ENCODE measurements at places on chromosomes 2 and 18.

GRCh38 chr2:1132328-1132969 lies 181.8 kb downstream of the SNTG2 start:
- peak; percentile 11 for DNase-seq

DNA sequence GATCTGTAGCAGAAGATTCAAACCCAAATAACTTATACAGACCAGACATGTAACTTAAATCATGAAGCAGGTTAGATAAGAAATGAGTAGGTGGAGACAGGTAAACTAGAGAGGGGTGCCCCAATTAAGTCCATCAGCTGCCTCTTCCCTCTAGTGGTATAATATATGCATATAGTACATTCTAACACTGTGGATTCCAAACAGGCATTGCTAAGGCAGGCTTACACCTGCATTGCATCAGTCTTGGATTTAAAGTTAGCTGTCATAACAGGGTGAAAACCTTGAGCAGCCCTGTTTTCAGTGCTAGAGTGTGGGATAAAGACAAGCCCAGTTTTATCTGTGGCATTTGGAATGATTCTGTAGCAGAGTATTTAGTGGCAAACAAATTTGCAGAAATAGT lies 63.4 kb downstream of the NYAP2 start:
- no peak for DNase-seq

DNA sequence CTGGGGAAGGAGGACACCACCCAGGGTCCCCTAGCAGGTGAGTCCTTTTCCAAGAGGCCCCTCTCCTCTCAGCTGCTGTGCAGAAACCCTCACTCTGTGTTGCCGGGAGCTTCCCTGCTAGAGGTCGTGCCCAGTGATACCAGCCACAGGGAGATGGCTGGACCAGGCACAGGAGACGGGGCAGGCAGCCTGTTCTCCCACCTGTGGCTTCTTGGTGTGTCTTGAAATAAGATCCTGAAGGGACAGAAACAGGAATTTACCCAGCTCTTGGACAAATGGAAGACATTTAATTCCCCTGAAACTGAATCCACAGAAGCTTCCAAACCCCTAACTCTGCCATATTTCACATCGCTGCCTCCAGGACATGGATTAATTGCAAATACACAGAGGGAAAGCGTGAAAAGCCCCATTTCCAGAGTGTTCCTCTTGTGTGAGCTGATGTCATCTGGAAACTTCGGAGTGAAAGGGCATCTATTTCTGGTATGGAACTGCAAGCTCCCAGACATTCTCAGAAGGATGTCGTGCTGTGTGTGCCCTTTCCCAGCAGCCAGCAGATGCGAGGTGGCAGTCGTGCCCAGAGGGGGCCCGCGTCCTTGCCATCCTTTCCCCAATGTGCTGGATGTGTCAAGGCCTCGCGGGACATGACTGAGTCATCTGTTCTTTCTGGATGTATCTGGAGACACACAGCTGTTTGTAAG lies 177.7 kb downstream of the SEPTIN10 start:
- no peak for DNase-seq

- DNase-seq: no peak
These were observed 12.0 kb upstream of the C2orf66 start for GRCh38 chr2:196821195-196821594.

GRCh38 chr2:147547440-147547839 lies 297.4 kb upstream of the ACVR2A start:
- DNase-seq: no peak

GRCh38 chr2:236558993-236559978 lies 10.3 kb upstream of the ACKR3 start:
- no peak for DNase-seq

DNA sequence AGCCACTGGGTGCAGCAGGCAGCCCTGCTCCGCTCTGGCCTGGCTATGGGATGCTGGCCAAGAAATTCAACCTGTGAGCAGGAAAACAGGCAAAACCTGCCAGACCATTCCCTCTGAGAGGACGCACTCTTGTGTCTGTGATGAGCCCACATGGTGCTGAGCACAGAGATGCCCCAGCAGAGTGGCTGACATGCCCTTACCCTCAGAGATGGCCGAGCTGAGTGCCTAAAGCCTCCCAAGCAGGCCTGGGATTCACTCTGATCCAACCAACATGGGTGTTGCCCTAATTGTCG lies 34.3 kb upstream of the TAF1B start:
- DNase-seq: no peak

DNA sequence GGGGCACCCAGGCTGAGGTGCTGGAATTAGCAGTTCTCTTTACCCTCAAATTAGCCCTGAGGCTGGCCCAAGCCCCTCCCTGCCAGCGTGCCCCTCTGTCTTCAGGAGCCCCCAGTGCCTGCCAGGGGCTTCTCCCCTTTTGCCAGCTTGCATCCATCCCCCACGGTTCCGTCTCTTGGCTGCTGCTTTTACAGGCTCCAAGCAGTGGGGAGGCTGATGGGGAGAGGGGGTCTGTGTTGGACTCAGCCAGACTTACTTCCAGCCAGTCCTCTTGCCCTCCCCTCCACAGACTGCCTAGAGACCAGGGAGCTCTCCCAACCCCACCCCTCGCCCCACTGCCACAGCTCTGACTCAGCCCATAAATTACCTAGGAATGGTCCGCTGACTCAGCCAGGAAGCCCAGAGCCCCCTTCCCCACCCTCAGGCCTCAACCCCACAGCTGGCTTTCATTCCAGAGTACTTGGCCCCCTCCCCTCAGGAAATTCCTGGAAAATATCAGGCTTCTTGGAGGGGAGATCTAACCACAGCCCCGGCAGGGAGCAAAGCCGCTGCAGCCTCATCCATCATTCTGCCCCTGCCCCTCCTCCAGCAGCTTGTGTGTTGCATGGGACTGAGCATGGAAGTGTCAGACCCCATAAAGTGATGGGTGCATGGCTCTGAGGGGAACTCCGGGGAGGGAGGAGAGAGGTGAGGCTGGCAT lies 184.6 kb downstream of the ZFP36L2 start:
- no peak for DNase-seq

- no peak for DNase-seq
These were observed 128.4 kb downstream of the RNF152 start for GRCh38 chr18:61764381-61764780.

DNA sequence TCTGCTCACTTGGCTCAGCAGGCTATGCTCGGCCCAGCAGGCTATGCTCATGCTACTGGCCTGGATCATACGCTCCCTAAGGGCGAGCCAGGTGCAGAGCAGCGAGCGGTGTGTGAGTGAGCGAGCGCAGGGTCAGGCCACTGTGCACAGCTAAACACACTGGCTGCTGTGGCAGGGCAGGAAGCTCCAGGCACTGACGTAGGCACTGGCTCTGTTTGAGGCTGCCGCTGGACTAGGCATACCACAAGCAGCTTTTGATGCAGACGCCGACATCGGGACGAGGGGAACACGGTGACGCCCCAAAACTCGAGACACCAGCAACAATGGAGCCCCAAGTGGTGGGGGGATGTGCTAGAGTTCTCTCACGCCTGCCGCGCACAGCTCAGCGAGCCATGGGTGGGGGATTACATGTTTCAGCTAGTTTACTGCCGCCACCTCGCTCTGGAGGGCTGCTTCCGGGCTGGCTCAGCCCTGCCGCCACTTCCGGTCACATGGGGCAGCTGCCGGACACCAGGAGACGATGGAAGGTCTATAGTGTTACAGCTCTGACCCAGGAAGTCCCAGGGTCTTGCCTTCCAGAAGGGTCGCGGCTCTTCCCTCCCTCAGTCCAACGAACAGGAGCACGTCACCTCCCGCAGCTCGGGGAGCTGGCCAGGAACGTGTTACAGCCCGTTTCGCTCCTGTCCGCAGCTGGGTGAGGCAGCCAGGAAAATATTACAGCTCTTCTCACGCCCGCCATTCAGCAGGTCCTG lies 1176.9 kb upstream of the LRRTM1 start:
- DNase-seq: no peak

DNA sequence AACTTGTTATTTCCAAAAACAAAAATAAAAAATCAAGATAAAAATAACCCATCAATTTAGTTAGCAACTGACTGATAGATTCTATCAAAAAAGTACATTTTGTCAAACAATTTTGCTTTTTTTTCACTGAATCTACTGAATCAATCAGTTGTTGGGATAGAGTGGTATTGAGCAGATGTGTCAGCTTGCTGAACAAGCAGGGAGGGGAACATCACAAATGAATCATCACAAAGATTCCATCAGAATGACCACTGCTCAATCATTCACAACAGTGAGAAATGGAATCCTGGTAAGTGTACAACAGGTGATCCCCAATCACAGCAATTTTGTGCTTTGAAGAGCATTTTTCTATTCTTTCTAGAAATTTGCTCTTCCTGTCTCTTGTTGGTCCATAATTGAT lies 12.3 kb upstream of the SLC14A2 start:
- no peak for DNase-seq

GRCh38 chr2:217382794-217383193 lies 522.9 kb upstream of the TNP1 start:
- no peak for DNase-seq

- no peak for DNase-seq
These were observed 46.7 kb upstream of the KCNF1 start for GRCh38 chr2:10864861-10865636.

- DNase-seq: no peak
These were observed 512.9 kb upstream of the ZEB2 start for GRCh38 chr2:145032791-145033190.

DNA sequence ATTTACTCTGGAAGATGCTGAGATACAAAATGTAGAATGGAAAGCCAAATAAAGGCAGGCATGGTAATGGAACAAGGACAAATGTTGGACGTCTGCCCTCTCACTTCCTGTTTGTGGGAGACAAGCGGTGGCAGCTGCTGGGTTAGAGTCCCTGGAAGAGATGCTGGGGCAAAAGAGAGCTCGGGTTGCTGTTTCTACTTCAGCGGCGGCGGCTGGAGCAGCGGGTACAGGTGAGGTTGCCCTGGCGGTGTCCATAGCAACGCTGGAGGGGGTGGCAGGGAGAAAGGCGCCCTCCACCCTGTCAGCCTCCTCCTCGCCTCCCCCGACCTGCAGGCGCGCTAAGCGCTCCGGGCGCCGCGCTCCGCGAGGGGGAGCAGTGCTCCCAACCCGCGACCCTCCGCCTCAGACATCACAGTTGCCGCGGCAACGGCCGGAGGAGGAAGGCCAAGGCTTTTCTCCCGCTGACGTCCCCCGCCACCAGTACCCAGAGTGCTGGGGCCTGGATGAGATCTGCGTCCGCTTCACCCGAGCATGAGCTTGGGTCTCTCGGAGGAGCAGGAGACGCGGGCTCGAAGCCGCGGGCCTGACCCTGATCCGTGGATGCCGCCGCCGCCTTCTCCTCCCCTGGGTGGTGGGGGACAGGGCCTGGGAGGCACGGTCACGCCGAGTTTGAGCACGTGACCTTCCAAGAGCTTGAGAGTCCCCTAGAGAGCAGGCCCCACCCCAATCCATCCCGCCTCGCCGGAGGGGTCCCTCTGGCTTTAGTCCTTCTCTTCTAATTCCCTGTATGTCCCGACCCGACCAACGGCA lies 65.6 kb downstream of the NOL4 start:
- no peak for DNase-seq

GRCh38 chr2:200450288-200450687 lies 59.6 kb downstream of the KCTD18 start:
- DNase-seq: no peak

DNA sequence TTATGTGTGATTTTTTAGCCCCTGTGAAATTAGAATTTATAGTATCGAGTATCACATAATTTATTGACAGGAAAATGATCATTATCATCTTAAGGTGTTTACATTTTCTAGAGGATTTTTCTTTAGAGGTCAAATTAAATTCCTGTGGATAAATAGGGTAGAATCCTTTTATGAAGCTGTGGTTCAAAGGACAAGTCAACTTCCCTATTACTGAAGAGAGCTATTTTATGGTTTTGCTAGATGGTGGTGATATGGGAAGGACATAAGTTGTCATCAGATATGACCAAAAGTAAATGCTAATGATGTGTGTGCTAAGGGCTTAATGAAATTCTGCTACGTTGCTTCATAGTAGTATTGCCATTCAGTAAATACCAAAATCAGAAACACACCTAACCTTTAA lies 80.1 kb downstream of the EML4 start:
- no peak for DNase-seq

GRCh38 chr2:140654565-140654964 lies 1476.3 kb downstream of the LRP1B start:
- no peak for DNase-seq

GRCh38 chr2:29475499-29475898 lies 360.3 kb downstream of the CLIP4 start:
- no peak for DNase-seq

- peak; percentile 24 for DNase-seq
These were observed 11.2 kb downstream of the ZNF142 start for GRCh38 chr2:218648088-218648786.

DNA sequence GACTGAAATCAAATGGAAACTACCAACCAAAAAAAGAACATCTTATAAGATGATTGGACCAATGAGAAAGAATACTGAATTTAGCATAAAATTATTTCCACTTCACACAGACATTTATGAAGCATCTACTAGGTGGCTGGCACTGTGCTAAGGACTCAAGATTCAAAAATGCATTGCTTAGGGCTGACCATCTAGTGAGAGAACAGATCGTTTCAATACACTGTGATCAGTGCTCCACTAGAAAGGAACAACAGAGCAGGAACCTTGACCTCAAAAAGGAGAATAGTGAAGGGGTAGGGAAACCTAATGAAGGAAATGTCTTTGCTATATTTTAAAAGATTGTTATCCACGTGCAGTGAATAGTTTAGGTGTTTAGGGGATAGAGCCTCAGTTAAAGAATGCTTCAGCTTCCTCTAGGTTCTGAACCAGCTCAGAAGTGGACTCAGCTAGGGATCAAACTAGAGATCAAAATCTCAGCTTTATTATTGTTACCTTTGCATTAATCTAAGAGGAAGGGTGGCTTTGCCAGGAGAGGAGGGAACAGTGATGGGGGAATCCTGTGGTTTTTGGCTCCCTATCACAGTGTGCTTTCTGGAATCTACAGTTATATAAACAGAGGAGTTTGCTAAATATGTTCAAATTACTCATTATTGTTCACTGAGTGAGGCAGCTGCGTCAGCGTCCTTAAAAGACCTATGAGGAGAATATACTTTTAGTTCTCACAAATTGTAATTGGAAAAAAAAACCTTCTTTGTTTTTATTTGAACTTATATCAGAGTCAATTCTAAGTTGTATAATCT lies 16.2 kb upstream of the BBS5 start:
- DNase-seq: no peak

GRCh38 chr2:152718909-152719645 lies 657 bp downstream of the ARL6IP6 start:
- DNase-seq: no peak

- no peak for DNase-seq
These were observed 24.1 kb upstream of the TMEM214 start for GRCh38 chr2:27008678-27009077.

GRCh38 chr2:230666885-230667712 lies 45.5 kb upstream of the CAB39 start:
- DNase-seq: no peak

GRCh38 chr2:137420744-137421143 lies 543.5 kb upstream of the HNMT start:
- no peak for DNase-seq
